ENCODE measurements at places on chromosomes 3 and 15.

DNA sequence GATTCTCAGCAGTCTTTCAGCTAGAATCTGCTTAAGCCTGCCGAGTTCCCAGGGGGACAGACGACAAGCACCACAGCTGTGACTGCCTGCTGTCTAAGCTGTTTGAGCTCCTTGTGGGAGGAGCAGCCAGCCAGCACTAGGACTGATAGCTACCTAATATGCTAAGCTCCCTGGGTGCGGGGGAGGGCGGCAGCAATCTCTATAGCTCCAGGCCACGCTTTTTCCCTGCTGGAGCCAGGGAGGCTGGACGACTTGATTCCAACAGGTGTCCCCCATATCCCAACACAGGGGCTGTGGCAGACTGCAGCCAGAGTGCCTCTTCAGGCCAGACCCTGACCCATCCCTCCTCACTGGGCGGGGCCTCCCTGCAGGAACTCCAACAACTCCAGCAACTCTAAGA, 134.1 kb upstream of the ARPP21 start:
- H3K27ac ChIP-seq = no peak overlapping the region
- no peak overlapping the region for H3K4me3 ChIP-seq
- peaks cover 8% of the 10 kb centered on the region for H3K27me3 ChIP-seq
- no peak for DNase-seq

- no peaks in the 10 kb centered on the region for H3K4me1 ChIP-seq
- no peak overlapping the region for H3K4me3 ChIP-seq
- no peak for DNase-seq
- no peaks in the 10 kb centered on the region for H3K36me3 ChIP-seq
- no peak overlapping the region for H3K27ac ChIP-seq
Observed at GRCh38 chr3:70273492-70273891, 38.9 kb downstream of the MDFIC2 start.

GRCh38 chr3:70982700-70983140, 600.8 kb downstream of the FOXP1 start:
- H3K4me1 ChIP-seq = peaks cover 48% of the 10 kb centered on the region
- no peaks in the 10 kb centered on the region for H3K27me3 ChIP-seq
- H3K36me3 ChIP-seq = peaks cover 66% of the 10 kb centered on the region

DNA sequence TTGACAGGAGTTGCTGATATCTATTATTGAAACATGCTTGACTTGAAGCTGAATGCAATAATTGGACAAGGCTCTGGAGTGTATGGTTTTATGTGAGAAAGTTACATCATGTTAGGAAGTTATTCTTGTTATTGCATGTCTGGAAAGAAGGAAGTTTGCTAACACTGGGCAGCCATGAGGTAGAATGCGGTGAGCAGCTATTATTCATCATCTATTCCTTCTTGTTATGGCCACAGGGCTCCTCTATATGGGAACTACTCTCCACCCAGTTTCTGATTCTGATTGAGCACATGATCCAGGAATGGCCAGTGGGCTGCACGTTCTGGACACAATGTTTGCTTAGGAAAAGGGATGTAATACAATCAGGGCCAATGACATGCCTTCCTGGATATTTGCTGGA, 37.8 kb upstream of the SCN5A start:
- no peak overlapping the region for H3K27ac ChIP-seq
- no peak for DNase-seq
- H3K4me3 ChIP-seq = no peak overlapping the region
- H3K36me3 ChIP-seq = no peaks in the 10 kb centered on the region
- H3K27me3 ChIP-seq = no peaks in the 10 kb centered on the region

DNA sequence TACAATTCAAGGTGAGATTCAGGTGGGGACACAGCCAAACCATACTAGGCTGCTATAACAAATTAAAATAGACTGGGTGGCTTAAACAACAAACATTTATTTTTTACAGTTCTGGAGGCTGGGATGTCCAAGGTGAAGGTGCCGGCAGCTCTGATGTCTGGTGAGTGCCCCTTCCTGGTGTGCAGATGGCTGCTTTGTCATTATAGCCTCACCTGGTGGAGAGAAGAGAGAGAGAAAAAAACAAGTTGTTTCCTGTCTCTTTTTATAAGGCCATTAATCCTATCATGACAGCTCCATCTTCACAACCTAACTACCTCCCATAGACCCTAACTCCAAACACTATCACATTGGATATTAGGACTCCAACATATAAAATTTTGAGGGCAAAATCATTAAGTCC, 279.7 kb downstream of the ZIC1 start:
- no peaks in the 10 kb centered on the region for H3K27me3 ChIP-seq
- H3K27ac ChIP-seq = no peak overlapping the region
- no peak for DNase-seq
- H3K4me1 ChIP-seq = no peaks in the 10 kb centered on the region

DNA sequence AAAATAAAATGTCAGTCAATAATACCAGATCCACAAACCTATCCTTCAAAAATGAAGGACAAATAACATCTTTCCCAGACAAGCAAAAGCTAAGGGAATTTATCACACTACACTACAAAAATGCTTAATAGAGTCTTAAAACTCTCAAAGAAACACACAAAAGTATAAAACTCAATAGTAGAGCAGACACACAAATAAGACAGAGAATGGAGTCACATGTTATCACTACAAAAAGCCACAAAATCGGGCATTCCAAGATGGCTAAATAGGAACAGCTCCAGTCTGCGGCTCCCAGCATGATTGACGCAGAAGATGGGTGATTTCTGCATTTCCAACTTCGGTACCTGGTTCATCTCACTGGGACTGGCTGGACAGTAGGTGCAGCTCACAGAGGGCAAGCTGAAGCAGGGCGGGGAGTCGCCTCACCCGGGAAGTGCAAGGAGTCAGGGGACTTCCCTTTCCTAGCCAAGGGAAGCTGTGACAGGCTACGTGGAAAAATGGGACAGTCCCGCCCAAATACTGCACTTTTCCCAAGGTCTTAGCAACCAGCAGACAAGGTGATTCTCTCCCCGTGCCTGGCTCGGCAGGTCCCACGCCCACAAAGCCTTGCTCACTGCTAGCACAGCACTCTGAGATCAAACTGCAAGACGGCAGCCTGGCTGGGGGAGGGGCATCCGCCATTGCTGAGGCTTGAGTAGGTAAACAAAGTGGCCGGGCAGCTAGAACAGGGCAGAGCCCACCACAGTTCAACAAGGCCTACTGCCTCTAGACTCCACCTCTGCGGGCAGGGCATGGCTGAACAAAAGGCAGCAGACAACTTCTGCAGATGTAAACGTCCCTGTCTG, 46.3 kb downstream of the SENP7 start:
- H3K36me3 ChIP-seq = peaks cover 37% of the 10 kb centered on the region
- no peak overlapping the region for H3K4me3 ChIP-seq
- no peaks in the 10 kb centered on the region for H3K27me3 ChIP-seq
- peaks cover 59% of the 10 kb centered on the region for H3K4me1 ChIP-seq
- H3K27ac ChIP-seq = peak overlapping the region; percentile 9
- DNase-seq = no peak

All from stimulated activated naive B cell treated with anti-CD40 and anti-IgM and Interleukin-4, amounts not matched to agents 10 μg/mL and 1 μg/mL and 100 μg/mL, for 72 hours (primary cell).